ENCODE measurements at places on chromosomes 3 and 15.

DNA sequence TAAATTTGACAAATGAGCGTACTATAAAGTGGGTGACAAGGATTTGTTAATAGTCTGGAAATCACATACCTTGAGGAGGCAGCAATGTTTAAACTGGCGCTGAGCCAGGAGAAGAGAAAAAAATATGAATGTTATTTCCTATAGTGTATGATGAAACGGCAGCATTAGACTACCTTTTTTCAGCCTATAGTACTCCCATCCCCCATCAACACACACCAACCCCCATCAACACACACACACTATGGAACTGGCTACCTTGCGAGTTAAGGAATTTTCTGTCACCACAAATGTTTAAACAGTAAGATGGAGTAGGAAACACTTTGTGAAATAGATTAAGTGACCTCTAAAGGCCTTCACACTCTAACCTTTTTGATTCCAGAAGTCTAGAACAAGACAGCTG is 46.8 kb upstream of the ZCWPW2 start:
- DNase-seq: no peak

DNA sequence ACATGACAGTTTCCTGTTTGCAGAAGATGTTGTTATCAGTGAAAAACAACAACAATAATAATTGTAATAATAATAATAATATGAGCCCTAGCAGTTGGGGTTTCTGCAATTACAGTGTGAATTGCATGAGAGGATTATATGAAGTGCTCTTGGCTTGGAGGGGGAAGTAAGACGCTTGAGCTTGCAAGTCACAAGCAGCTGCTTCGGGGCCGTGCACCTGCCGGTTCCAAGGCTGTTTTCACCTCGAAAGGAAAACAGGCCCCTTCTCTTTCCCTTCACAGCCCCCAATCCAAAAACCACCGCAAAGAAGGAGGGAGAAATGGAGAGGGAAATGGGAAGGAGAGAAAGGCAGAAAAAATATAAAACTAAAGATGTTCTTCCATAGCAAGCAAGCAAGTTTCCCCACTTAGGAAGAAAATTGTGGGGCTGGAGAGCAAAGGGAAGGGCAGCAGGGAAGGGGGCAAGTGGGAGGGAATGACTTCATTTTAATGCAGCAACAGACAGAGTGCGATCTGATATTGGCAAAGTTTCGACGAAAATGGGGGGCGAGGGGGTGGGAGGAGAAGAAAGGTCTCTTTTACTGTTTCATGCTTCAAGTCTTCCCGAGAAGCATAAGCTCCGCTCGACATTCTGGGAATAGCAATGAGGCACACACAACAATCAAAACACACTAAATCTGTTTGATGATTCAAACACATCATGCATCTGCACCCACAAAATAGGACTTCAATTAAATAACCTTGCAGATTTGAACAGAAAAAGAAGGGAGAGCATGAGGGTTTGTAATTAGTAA is 284.2 kb upstream of the ATP11B start:
- no peak for DNase-seq

GRCh38 chr3:171867981-171868380 is 24.8 kb downstream of the TMEM212 start:
- DNase-seq: no peak

DNA sequence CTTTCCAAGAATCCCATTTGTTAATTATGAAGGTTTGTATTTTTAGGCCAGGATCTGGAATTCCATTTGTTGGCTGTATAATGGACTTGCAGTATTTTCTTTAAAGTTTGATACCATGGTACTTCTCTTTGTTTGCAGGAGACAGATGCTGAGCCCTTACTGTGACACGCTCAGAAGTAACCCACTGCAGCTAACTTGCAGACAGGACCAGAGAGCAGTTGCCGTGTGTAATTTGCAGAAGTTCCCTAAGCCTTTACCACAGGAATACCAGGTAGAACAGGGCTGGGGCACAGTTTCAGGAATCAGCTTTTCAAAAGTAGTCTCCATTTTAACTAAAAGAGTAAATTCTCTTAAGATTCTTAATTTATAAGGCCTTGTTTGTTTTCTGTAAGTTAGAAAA is 59.1 kb downstream of the LMLN start:
- DNase-seq: no peak

DNA sequence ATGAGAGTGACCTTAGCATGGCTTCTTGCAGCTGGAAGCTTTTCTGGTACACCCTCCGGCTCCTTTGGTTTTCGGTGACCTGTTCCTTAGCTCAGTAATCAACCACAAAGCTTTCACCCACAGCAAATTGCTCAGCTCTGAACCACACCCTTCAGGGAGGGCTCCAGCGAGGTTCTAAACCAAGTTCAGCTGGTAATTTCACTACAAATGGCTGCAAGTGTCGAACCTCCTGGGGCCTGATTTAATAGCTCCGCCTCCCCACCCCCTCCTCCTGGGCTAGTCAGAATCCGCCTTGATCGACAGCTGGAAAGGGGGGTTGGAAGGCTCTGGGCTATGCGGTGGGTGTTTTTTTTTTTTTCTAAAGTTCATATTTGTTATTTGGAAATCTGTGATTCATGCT is 150.9 kb upstream of the MCTP2 start:
- no peak for DNase-seq

- no peak for DNase-seq
Observed at GRCh38 chr3:73955494-73956070, 330.8 kb upstream of the PDZRN3 start.

DNA sequence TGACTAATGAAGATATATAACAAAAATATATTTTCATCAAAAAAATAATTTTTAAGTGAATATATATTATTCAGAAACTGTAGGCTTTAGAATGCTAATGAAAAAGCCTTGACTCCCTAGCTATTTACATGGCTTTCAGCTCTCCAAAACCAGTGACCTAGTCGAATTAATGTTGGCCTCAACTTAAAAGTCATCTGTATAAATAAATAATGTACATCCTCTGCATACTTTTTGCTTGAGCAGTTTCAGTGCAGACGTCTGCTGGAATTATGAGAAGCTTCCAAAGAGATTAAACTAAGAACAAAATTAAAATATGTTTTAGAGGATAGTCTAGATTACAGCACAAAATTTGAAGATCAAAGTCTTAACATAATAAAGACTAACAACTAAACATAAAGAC is 520.4 kb upstream of the ALCAM start:
- no peak for DNase-seq

- no peak for DNase-seq
Observed at GRCh38 chr3:9081184-9081818, 118.0 kb upstream of the RAD18 start.

DNA sequence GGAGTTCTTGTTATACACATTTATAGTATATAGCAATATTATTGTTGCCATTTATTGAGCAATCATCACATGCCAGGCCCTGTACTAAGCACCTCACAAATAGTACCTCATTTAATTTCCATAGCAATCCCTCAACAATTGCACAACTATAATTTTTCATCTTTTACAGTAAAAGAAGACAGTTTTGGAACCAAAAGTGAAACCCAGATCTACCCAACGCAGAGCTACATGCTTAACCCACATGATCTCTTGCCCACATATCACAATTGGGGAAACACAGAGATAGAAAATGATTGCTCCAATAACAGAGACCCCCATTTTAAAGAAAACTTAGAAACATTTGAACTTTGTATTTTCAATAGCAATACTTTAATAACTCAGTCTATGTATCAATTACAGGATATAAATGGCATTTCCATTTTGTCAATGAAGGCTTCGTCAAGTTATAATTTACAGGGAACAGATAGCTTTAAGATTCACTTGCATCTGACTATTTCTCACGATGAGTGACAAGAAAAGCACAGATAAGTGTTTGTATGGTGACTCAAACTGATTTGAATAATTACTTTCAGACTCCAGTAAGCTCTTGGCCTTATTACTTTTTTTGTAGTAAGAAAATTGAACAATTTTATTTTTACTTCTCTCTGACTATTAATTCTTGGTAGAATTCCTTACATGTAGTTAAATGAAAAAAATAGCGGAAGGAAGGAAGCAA is 38.7 kb upstream of the CCDC50 start:
- DNase-seq: no peak

DNA sequence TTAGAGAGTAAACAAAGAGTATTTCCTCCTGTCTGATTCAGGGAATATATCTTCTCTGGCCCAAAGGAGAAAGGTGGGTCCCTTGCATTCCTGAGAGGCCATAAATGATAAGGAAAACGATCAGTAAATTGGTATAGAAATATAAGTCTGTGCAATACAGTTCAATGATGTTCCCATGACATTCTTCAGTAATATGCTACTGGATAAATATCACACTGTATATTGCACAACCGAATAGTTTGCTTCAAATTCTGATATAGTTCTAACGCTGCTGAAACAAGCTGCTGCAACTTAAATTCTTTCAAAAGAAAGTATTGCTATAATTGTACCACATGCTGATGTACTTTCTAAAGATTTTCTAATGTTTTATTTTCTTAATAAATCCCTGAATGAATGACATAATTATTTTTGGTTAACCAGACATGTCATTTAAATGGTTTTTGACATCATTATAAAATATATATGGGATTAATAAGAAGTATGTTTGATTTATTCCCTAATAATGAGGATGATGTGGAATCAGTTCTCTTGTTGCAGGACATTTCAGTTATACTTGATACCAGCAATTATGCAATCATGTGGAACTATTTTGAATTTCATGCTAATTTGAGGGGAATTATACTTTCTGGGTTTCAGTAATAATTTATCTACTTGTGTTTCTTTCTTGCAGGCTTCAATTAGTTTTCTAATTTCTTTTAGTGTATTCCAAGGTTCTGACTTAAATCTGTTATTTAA is 44.9 kb downstream of the FGF7 start:
- DNase-seq: no peak

DNA sequence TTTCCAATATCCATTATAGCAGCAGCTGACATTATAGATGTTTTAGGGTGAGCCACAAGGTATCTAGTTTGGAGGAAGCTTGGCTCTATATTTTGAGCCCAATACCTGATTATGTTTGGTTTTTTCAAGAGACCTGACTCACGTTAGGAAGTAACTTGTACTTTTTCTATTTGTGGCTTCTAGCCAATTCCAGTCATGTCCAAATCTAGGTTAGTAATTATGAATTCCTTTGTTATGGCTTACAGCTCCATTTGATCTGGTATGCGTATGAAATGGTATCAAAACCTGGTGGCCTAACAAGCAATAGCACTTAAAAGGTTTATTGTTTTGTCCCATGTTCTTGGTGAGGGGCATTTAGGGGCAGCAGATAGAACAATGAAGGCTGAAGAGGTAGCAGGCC is 115.9 kb downstream of the TOP2B start:
- DNase-seq: no peak

DNA sequence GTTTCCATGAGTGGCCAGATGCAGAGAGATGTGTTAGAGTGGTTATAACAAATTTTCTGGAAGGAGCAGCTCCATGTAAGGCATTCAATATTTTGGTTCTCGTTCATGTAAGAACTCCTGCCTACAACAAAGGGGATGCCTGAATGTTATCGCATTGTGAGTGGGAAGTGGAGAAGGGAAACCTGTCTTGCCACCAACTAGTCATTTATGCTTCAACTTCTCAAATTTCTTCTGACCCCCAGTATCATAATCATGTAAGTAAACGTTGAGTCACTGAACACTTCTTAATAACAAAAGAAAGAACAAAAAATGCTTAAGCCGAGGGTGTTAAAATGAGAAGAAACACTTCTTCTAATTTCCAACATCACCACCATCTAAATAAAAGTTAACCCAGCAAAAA is 62.0 kb upstream of the MRPL3 start:
- no peak for DNase-seq

- peak; percentile 18 for DNase-seq
Observed at GRCh38 chr3:45145681-45146614, at the start of gene CDCP1. Gene CDCP1, minus strand, starts transcription at chr3:45146378. Its CDS starts 91 bp downstream, at chr3:45146287.

DNA sequence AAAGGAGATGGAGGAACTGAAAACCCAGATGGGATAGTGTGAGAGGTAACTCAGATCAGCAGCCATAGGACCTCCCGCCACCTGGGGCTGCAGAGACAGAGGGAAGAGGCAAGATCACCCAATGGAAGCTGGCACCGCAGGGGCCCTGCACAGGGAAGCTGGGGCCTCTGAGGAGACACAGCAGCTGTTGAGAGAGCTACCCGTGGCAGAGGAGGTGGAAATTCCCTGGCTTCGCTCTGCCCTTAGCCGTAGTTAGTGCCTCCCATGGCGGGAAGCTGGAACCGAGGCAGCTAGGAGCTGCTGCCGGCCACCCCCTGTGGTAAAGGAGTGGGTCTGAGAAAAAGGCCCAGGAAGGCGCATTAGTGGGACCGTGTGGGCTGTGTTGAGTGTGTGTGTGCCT is 18.0 kb upstream of the PLXNA1 start:
- no peak for DNase-seq

- DNase-seq: no peak
Observed at GRCh38 chr15:80586161-80586560, 108.9 kb upstream of the ABHD17C start.

DNA sequence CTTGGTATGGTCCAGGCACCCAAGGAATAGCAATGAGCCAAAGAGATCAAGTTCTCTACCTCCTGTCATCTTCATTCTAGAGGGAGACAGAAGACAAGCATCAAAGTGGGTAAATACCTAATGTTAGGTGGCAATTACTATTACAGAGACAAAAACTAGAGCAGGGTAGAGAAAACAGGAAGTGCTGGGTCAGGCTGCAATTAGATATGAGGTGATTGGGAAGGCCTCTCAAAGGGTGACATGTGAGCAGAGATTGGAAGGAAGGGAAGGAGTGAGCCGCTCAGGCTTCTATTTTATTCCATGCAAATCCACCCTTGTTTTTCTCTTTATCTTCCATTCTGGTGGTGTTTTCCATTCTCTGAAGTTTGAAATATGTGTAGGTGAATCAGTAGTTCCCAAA is 37.4 kb downstream of the EBLN2 start:
- no peak for DNase-seq

- no peak for DNase-seq
Observed at GRCh38 chr3:16249336-16249735, 15.4 kb downstream of the DPH3 start.

- no peak for DNase-seq
Observed at GRCh38 chr15:67186688-67187087, 67.8 kb downstream of the AAGAB start.

GRCh38 chr15:33051528-33051927 is 143.0 kb downstream of the FMN1 start:
- no peak for DNase-seq

GRCh38 chr15:90586948-90587347 is 57.2 kb downstream of the CRTC3 start:
- no peak for DNase-seq

DNA sequence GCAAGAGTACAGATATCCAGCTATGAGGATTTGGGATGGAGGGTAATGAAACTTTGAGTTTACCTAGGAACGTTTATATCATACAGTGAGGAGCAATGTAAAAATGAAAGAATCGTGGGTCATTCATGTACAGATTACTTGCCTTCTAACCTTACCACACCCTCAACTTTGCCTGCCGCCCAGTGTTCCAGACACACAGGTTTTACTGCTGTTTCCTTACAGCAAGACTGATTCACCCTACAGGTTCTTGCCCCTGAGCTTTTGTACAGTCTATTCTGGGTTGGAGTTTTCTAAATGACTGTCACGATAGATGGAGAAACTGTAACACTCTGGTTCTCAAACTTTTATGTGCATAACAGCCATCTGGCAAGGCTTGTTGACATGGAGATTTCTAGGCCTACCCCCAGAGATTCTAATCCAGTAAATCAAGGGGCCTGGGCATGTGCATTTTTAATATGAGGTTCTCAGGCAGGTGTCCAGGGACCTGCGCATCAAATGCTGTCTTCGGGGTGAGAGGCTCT is 6.6 kb upstream of the TPRG1 start:
- no peak for DNase-seq

All from progenitor cell of endocrine pancreas (in vitro differentiated cells).